ENCODE measurements at places on chromosomes 4 and X. TPM values are rescaled to one million over a fixed set of nuclear protein-coding genes. Genes with fewer than 3 reads are reported as not detected.

The SSX1 gene
- not detected for total RNA-seq

The REPS2 gene
- total RNA-seq = 29.3 TPM

The STOX2 gene
- total RNA-seq = 10.2 TPM

The F11 gene
- 43.9 TPM for total RNA-seq

The MTMR8 gene
- total RNA-seq = 1.3 TPM

The TLR7 gene
- 1.7 TPM for total RNA-seq

The AMBN gene
- not detected for total RNA-seq

The FGG gene
- 24.9 TPM for total RNA-seq

The MAML3 gene
- total RNA-seq = 6.7 TPM

The SEPTIN6 gene
- 3.4 TPM for total RNA-seq

The PABPC1L2A gene
- total RNA-seq = not detected

The TXK gene
- total RNA-seq = 0.51 TPM

The EDNRA gene
- 0.28 TPM for total RNA-seq

The TEX13B gene
- not detected for total RNA-seq

The XAGE1A gene
- not detected for total RNA-seq

The CHIC1 gene
- 3.0 TPM for total RNA-seq

The BRS3 gene
- 0.16 TPM for total RNA-seq

The HPGDS gene
- 0.42 TPM for total RNA-seq

The PYURF gene
- 37.3 TPM for total RNA-seq

The PNMA6F gene
- not detected for total RNA-seq

The TMSB15C gene
- not detected for total RNA-seq

The ANKRD50 gene
- total RNA-seq = 4.0 TPM

The GUCY1B1 gene
- 11.6 TPM for total RNA-seq

The SUV39H1 gene
- 2.6 TPM for total RNA-seq

The SSX4B gene
- total RNA-seq = not detected

The SMARCA5 gene
- 14.3 TPM for total RNA-seq

The SERPINA7 gene
- 0.32 TPM for total RNA-seq

The RAB9B gene
- total RNA-seq = 0.95 TPM

The GCNA gene
- 0.64 TPM for total RNA-seq

The PRDM5 gene
- total RNA-seq = 10.3 TPM

The GLRA2 gene
- not detected for total RNA-seq

The TSPAN7 gene
- 18.9 TPM for total RNA-seq

The SPOCK3 gene
- 0.16 TPM for total RNA-seq

The CT47B1 gene
- total RNA-seq = not detected

The PNMA5 gene
- total RNA-seq = not detected

The MAGED4B gene
- total RNA-seq = 13.0 TPM

The AMER1 gene
- total RNA-seq = 2.5 TPM

Data from pancreas (tissue), 10 donors.